Tongue (tissue), 3 donors: ENCODE measurements at places on chromosomes 2 and 18.

DNA sequence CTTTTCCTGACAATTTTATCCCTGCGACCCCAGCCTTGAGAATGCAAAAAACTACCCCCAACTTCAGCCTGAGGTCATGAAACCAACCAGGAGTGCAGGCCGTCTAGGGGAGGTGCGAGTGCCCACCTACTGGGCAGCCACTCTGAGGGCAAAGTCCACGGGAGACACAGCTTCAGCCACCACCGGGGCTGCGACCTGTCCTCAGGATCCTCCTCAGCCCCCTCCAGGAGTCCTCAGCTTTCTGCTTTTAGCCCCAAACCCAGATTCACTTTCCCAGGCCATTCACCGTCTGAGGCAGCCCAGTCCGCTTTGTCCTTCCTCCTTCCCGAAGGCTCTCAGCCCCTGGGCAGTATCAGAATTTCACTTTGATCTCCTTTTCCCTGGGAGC lies 210.2 kb upstream of the TNP1 start:
- no peak for DNase-seq

DNA sequence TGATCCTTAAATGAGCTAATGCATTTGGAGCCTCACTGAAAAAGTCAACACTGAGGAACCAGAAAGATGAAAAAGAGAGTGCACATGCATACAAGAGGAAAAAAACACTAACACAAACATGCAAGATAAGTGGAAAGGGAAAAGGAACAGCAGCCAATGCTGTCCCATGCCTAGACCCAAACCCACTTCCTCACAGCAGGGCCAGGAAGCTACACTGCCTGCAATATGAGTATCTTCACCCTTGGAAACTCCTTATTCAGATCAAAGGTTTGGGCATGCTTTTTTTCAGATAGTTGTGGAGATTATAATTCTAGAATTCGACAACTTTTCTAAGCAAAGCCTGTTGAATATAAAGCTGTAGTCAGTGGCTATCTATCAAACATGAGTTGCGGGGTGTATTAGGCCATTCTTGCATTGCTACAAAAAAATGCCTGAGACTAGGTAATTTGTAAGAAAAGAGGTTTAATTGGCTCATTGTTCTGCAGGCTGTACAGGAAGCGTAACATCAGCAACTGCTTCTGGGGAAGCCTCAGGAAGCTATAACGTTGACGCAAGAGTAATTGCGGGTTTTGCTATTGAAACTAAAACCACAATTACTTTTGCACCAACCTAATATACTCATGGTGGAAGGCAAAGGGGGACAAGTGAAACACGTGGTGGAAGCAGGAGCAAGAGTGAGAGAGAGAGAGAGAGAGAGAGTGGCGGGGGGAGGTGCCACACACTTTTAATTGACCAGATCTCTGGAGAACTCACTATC lies 138.2 kb downstream of the MBD2 start:
- DNase-seq = no peak

DNA sequence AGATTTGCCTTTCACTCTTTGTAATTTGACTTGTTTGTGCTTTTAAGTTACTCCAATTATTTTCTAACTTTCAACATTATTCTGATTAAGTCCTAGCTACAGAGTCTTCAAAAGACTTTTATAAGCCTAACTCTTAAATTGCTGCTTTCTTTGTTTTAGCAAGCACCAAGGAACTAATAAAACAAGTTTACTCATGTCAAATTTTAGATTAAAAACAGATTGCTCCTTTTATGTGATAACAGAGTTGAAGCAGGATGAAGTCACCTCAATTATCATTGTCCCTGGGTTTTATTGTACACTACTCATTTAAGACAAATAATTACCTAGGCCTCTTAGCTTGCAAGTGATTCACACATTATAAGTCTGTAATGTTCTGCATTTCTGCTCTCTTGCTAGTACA lies 678.4 kb downstream of the ERBB4 start:
- DNase-seq = no peak

DNA sequence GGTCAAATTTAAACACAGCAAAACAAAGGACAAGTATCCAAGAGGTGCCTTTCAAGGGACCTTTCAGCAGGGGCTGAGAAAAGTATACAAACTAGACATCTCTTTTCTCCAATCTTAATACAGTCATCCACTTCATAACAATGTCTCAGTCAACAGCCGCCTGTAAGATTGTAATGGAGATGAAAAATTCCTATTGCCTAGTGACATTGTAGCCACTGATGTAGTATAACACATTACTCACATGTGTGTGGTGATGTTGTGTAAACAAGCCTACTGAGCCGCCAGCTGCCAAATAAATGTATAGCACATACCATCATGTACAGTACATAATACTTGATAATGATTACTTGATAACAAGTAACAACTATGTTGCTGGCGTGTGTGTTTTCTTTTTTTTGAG lies 31.0 kb downstream of the VIT start:
- DNase-seq = no peak

- DNase-seq = no peak
These were observed 73.9 kb downstream of the ARL4C start for GRCh38 chr2:234422981-234423431.

DNA sequence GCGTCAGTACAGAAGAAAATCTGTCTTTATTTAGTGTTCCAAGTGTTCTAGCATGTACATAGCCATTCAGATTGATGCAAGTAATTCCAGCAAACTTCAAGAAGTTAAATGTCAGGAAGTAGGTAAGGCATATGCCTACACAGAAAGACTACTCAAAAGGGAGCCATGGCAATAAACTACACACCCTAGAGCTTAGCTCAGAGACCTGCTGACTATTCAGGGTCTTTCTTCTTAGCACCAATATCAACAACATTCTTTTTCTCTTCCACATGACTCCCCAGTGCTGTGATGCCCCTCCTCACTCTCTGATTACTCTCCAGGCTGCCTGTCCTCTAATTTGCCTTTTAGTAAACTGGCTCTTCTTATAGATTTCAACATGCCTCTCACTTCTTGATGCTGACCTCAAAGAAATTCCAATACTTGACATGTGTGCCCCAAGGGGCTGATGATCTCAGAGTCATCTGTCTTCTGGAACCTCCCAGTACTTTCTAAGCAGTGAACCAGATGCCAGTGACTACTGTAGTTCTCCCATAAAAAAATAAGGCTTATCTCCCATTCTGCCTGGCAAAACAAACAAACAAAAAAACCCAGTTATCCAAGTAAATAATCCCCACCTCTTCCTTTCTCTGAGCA lies 909.2 kb upstream of the FANCL start:
- DNase-seq = no peak

- no peak for DNase-seq
These were observed 43.2 kb upstream of the YWHAQ start for GRCh38 chr2:9673914-9674481.

GRCh38 chr18:50707855-50708469 lies 111.9 kb downstream of the MRO start:
- DNase-seq = peak; percentile 61

DNA sequence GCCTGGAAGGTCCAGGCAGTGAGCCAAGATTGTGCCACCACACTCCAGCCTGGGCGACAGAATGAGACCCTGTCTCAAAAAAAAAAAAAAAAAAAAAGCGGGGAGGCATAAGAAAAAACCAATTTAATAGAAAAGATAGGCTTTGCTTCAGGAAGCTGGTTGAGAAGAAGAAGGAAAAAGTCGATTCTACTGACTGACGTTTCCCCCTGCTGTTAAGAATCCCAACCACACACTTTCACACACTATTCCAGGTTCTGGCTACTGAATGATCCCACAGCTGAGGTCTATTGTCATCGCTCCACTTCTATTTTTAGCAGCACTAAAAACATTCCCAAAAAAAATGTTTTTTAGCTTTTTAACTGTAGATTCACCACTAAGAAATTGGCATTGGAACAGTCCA lies 6.7 kb upstream of the CHCHD5 start:
- DNase-seq = peak; percentile 20

DNA sequence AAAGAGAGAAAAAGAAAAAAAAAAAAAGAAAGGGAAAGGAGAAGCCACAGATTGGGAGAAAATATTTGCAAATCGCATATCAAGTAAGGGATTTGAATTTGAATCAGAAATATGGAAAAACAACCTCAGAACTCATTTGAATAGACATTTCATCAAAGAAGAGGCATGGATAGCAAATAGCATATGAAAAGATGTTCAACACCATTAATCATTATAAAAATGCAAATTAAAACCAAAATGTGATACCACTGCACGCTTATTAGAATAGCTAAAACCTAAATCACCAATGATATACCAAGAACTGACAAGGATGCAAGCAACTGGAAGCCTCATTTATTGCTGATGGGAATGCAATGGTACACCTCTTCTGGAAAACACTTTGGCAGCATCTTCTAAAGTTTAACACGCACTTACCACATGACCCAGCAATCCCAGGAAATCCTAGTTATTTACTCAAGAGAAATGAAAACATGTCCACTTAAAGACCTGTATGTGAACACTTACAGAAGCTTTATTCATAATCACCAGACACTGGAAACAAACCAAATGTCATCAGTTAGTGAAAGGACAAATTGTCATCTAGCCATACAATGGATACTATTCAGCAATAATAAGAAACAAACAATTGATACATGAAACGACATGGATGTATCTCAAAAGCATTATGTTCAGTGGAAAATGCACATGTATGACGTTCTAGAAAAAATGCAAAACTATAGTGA lies 10.3 kb downstream of the DNER start:
- no peak for DNase-seq

GRCh38 chr2:24253303-24253919 lies 78.6 kb downstream of the FAM228A start:
- DNase-seq = no peak

DNA sequence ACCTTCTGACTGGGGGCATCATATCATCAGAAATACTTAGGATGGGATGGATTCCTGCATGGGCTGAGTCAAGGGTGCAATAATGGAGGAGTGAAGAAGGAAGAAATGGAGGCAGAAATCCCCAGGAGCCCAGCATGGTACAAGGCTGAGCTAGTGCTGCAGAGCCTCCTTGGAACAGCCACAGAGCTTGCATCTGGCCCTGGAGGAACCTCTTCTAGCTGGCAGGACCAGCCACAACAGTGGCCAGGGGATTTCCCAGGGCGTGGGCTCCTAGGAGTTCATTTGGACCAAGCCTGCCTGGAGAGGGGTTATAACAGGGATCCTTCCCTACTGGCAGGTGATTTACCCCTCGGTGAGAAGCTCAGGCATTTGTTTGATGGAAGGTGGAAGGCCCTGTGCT lies 4.7 kb upstream of the IL37 start:
- no peak for DNase-seq

GRCh38 chr2:138827426-138828054 lies 47.4 kb upstream of the NXPH2 start:
- DNase-seq = peak; percentile 80

GRCh38 chr2:119364798-119365197 lies 1.8 kb downstream of the C2orf76 start:
- no peak for DNase-seq

GRCh38 chr18:53261241-53261640 lies 921.2 kb downstream of the DCC start:
- no peak for DNase-seq

DNA sequence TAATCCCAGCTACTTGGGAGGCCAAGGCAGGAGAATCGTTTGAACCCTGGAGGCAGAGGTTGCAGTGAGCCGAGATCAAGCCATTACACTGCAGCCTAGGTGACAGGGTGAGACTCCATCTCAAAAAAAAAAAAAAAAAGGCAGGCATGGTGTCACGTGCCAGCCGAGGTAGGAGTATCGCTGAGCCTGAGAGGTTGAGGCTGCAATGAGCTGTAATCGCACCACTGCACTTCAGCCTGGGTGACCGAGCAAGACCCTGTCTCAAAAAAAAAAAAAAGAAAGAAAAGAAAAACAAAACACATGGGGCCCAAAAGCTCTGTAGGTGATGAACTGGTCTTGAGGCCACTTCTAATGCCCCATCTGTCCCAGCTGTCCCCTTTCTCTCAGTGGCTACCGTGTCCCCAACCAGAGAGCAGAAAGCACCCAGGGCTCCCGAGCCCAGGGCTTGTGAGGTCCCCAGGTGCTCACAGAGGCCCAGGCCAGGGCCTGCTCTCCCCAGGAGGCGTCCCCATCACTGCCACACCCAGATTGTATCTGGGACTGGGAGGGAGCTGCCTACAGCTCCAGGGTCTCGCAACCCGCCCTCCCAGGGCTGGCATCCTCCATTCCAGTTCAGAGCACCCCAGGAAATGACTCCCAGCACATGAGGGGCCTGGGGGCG lies 8.5 kb downstream of the KLHL30 start:
- DNase-seq = no peak

GRCh38 chr2:85577386-85578242 lies at the start of gene VAMP8:
Gene VAMP8, plus strand, starts transcription at chr2:85577586. Its CDS starts 61 bp downstream, at chr2:85577647.
- DNase-seq = peak; percentile 46

DNA sequence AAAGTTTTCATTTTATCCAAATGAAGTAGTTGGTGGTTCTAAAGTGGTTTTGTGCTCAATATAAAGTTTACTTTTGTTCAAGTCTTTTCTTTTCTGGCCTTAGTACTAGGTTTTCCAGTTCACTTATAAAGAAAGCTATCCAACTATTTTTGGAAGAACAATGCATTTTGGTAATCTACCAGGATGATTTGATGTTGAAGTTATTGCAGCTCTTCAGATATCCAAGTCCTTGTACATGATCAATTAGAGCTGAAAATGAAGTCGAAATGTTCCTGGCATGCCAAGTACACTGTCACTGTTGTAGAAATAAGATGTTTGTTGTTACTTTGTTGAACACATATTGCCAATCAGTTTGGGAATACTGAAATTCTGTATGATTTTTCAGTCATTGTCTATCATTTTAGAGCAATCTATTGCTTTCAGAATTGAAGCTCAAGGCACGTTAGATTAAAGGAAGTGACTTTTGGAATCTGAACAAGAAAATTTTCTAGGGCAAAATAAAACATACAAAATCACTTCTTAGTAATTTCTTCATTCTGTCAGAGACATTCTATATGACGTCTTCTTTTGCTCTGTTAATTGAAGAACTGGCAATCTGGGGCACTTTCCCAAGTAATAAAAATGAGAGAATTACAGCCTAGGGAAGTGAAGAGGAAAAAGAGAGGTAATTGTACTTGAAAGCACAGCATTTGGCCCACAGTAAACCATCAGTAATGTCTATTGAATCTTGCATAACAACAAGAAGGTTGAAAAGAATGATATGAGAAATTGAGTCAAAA lies 232.3 kb downstream of the MREG start:
- peak; percentile 41 for DNase-seq

DNA sequence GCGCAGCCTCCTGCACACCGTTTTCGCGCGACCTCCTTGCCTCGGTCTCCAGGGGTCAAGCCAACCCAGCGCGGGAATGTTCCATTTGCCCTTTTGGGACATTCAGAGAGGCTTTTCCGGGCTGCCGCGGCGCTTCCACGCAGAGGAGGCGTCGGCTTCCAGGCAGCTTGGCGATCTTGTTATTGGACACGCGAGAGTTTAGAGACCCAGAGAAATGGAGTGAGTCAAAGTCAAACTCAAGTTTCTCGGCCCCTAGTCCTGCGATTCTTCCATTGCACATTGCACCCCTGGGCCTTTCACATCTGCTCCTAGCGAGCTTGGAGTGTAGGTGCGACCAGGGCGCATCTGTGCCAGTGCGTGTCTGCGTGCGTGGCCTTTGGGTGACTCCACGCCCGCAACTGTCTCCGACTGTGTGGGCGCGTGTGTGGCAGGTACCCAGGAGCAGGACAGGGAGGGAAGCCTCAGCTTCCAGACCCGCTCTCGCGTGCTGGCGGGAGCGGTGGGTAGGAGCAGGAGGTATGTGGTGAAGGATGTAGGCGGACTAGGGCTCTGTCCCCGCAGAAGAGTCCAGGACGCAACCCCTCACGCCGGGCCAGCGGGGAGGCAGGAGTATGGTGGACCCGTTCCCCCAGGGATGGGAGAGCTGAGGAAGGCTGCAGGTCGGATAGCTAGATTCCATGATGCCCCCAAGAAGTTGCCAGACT lies 13.5 kb downstream of the SIX3 start:
- DNase-seq = no peak

- DNase-seq = no peak
These were observed 60.6 kb upstream of the CUL3 start for GRCh38 chr2:224645722-224646121.
